Heart left ventricle (tissue), 16 donors: ENCODE measurements at places on chromosomes 6 and 20. TPM values are rescaled to one million over a fixed set of nuclear protein-coding genes. Genes with fewer than 3 reads are reported as not detected.

DNA sequence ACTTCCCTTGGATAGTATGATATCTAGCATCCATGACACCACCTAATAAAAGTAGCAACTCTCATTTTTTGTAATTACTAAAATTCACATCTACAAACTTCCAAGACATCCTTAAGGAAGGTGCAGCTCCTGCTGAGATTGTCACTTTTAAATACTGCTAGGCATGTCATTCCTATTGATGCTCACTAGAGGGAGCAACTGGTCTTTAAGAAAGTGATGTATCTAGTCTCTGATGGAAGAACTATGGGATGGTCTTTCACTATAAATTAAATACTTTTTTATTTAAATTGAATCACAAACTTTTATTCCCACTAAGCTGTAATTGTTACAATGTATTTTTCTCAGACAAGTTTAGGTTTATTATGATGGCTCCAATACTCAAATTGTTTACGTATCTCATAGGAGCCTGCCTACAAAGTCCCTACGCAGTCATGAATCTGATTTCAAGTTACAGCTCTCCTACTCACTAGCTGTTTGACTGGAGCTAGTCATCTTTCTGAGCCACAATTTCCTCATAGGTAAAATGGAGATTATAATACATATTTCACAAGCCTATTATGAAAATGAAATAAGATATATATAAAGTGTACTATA is 8.1 kb upstream of the TSPYL1 start:
- DNase-seq: no peak

GRCh38 chr6:115945306-115945705 is 115.4 kb downstream of the FRK start:
- DNase-seq: no peak

- no peak for DNase-seq
Observed at GRCh38 chr6:65088575-65088974, 618.5 kb downstream of the EYS start.

- DNase-seq: no peak
Observed at GRCh38 chr20:6381887-6382286, 259.1 kb upstream of the FERMT1 start.

DNA sequence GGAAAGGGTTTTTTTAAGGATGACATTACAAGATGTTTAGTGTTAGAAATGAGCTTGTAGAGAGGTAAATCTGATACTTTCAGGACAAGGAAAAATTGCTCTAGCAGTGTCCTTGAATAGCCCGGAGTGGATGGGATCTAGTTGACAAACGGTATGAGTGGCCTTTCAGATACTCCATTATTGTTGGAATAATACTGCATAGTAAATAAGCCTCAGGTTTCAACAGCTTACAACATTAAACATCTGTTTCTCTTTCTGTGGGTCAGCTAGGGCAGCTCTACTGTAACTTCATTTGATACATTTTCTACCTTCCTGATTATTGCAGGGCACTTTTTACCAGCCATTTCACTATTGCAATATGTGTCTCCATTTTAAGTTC is 118.0 kb downstream of the B3GAT2 start:
- DNase-seq: no peak

- no peak for DNase-seq
Observed at GRCh38 chr6:30882759-30883684, 1.3 kb upstream of the DDR1 start.

DNA sequence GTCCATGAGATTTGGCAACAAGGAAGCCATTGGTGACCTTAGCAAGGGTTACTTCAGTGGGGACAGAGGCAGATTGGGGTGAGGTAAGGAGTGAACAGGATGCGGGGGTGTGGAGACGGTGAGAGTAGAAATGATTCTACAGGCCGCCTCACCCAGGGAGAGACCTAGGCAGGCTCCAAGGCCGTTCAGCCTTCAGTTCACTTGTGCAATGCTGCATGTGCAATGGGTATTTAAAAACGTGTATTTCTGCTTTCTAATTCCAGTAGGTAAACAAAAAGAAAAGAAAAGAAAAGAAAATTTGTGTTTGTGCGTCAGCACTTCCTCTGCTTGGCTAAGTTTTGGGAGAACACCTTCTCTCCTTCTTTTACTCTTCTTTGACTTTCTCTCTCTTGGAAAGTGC is 56.8 kb downstream of the BANF2 start:
- DNase-seq: no peak

SNAI1 gene
- 0.95 TPM for polyA plus RNA-seq

HCRTR2 gene
- polyA plus RNA-seq: 0.08 TPM

SFTA2 gene
- not detected for polyA plus RNA-seq

TGM2 gene
- 211 TPM for polyA plus RNA-seq

UBE3D gene
- 3.5 TPM for polyA plus RNA-seq

ADAT2 gene
- polyA plus RNA-seq: 2.0 TPM

EPPIN gene
- not detected for polyA plus RNA-seq

PCNA gene
- 45.4 TPM for polyA plus RNA-seq

SPATS1 gene
- not detected for polyA plus RNA-seq

CST7 gene
- 1.2 TPM for polyA plus RNA-seq
